ENCODE measurements at places on chromosomes 2 and 18. TPM values are rescaled to one million over a fixed set of nuclear protein-coding genes. Genes with fewer than 3 reads are reported as not detected.

MALL gene
- total RNA-seq: 19.1 TPM

CDKL4 gene
- 0.67 TPM for total RNA-seq

ALKAL2 gene
- not detected for total RNA-seq

REG3G gene
- total RNA-seq: not detected
